ENCODE measurements at places on chromosomes 1 and 21.

DNA sequence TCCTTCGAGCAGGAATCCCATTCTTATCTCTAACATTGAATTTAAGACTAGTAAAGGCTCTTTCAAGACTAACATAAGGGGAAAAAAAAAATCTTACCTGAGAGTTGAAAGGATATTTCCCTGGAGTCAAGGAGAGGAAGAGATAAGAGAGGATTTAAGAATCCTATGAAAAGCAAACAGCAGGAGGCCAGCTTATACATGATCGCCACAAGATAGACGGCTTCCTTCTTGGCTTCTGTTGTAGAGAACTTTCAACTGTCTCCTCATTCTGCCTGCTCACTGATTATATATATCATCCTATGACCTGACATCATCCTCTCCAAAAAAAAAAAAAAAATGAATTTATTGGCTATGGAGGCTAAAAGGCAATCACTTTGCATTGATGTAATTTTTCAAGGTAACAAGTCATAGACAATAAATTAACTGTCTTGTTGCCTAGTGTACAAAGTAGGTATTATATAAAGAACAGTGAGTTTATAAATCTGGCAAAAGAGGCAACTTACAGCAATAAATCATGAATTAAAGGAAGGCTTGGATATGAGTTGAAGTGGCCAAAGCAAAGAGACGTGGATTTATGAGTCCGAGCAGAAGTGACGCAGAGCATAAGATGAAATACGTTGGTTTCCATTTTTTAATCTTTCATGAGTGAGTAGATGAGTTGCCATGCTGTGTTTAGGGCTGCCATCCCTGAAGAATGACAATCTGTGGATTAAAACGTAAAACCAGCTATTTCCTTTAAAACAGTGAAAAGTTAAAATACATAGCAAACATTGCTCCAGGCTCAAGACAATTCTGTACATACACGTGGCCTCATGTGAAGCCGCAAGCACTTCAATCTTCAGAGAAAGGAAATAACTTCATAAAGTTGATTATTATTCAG, at the start of gene UTS2:
TSS of gene UTS2 (minus strand) at position 262 of the 880 bp plus-strand sequence. CDS start at position 200, 62 bp downstream.
- DNase-seq = no peak

DNA sequence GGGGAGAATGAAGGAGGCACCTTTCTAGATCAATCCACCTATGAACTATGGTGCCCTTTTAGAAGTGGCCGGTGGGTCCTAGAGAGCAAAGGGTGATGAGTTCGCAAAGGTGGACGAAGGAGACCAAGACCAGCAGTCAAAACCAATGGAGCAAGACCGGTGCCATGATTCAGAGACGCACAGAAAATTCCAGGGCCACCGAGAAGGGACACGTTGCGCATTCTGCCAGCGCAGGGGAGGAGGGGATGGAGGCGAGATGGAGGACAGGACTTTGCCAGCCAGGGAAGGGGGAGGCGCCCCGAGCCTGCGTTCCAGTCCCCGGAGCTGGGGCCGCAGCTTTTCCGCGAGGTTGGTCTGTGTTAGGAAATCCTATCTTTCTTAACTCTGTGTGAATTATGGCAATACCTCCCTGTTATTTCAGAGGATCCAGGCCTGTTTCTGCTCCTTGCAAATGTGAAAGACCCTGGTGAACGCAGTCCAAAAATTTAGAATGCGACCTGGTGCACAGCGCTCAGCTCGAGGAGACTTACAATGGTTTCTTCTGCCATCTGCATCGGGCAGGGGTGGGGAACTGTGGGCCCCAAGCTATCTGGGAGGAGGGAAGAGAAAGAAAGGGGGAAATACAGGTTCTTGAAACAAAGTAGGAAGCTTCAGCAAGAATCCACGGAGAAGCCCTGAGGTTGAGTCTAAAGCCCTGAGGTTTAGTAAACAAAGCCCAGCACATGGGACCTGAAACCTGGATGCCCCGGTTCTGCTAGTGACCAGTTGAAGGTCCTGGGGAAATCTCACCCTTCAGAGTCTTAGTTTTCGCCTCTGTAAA, 129.4 kb downstream of the MRPS6 start:
- DNase-seq = peak; percentile 8

DNA sequence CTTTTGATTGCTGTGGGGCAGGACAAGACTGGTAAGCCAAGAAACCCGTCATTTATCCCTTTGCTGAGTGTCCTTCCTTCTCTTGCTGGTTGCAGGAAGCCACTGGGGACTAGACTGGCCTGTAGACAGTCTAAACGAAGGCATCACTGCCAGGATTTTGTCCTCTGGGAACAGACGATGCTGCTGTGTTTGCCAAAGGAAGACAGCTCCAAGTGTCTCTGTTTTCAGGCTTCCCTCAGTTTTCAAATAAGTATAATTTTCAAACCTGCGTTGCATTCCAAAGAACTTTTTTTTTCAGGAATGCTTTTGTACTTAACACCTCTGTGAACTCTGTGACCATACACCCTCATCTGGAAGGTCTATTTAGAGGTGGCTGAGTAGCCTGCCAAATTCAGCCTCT, 269.4 kb downstream of the HLX start:
- no peak for DNase-seq

- no peak for DNase-seq
Measured at GRCh38 chr1:52579415-52579814, 22.8 kb upstream of the GPX7 start.

DNA sequence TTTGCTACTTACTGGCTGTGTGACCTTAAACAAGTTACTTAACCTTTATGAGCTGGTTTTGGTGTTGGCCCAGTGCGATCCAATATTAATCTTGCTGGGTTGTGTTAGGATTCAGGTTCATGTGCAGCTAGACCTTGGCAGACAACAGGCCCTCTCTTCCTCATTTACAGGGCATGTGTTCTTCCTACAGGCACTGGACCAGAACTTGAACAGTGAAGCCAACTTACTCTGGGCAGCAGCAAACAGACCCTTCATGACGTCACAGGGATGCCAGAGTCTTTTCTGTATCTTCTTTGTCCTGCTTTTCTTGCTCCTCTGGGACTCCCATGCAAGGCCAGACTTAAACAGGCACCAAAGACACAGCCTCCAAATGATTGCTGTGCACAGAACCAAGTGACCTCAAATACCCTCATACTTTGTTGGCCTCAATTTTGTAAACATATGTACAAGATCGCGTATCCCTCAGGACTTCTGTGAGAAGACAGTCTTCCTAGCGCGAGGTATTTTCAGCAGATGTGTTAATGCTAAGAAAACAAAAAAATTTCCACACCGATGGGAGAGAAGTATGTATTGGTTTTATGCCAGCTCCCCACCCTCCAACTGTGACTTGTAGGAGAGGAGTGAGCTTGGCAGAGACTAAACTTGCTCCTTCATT, 73.7 kb downstream of the URB2 start:
- DNase-seq = no peak

- no peak for DNase-seq
Measured at GRCh38 chr21:42407476-42407875, 3.8 kb downstream of the UBASH3A start.

- no peak for DNase-seq
Measured at GRCh38 chr1:55285834-55286233, 70.7 kb upstream of the USP24 start.

DNA sequence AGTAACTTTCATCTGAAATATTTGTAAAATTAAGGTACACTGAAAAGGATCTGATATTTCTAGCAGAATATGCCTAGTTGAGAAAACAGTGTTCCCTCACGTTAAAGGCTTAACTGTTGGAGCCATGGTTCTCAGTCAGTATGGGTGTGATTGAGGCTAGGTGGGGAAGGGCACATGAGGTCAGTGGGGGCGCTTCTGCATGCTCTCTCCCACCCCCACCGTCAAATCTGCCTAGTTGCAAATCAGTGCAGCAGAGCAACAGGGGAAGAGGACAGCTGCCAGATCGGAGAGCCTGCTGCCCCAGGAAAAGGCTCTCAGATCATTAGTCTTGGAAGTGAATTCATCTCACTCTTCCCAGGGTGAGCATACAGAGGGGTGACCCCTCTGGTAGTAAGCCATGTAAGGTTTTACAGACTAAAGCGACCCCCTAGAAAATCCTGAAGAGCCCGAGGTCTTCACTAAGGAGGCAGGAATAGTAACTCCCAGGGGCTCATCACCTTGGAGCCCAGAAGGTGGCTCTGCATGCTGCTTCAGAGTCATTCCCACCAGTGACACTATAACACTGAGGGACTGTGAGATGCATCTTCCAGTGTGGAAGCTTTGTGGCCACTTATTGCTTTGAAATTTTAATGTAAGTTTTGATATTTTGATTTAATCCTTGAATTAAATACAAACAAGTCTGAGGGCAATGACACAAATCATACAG, 83.1 kb upstream of the BARHL2 start:
- DNase-seq = no peak

- DNase-seq = no peak
Measured at GRCh38 chr1:24369199-24369598, 44.4 kb downstream of the STPG1 start.

DNA sequence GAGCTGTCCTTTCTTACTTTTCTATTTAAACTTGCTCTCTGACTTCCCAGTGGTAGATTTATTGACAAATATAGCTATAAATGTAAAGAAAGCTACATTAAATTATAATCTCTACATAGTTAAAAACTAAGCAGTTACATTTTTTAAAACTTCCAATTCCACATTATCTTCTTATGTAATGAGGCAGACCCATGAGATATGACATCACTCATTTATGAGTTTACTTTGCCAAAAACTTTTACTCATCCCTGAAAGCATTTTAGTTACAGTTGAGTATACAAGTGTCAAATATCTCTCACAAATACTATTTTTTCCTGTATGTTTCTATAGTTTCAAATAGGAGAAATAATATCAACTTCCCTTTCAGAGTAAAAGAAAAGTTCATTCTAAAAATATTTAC, 3.8 kb downstream of the NMNAT2 start:
- no peak for DNase-seq

- DNase-seq = peak; percentile 36
Measured at GRCh38 chr1:52976183-52977035, 49.3 kb downstream of the SCP2 start.

GRCh38 chr1:233064988-233065387, 114.6 kb downstream of the NTPCR start:
- no peak for DNase-seq

DNA sequence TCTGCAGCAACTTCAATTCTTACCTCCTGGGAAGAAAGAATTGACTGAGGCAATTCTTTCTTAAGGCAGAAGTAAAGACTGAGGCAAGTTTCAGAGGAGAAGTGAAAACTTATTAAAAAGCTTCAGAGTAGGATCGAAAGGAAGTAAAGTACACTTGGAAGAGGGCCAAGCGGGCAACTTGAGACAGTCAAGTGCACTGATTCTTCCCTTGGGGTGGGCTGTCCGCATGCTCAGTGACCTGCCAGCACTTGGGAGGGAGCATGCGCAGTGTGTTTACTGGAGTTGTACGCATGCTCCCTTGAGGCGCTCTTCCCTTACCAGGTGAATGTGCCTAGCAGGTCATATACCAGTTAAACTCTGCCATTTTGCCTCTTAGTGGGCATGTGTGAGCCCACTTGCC, 55.3 kb upstream of the NBPF3 start:
- no peak for DNase-seq

GRCh38 chr1:224852901-224853568, 76.4 kb upstream of the DNAH14 start:
- DNase-seq = peak; percentile 41

DNA sequence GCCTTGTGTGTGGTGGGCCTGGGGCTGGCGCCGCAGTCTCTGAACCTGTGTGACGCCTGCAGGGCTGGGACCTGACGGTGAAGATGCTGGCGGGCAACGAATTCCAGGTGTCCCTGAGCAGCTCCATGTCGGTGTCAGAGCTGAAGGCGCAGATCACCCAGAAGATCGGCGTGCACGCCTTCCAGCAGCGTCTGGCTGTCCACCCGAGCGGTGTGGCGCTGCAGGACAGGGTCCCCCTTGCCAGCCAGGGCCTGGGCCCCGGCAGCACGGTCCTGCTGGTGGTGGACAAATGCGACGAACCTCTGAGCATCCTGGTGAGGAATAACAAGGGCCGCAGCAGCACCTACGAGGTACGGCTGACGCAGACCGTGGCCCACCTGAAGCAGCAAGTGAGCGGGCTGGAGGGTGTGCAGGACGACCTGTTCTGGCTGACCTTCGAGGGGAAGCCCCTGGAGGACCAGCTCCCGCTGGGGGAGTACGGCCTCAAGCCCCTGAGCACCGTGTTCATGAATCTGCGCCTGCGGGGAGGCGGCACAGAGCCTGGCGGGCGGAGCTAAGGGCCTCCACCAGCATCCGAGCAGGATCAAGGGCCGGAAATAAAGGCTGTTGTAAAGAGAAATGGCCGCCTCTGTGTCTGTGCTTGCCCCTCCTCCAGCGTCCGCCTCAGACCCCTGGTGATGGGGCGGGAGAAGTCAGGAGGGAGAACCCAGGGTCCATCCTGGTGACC, 788 bp downstream of the ISG15 start:
- no peak for DNase-seq

DNA sequence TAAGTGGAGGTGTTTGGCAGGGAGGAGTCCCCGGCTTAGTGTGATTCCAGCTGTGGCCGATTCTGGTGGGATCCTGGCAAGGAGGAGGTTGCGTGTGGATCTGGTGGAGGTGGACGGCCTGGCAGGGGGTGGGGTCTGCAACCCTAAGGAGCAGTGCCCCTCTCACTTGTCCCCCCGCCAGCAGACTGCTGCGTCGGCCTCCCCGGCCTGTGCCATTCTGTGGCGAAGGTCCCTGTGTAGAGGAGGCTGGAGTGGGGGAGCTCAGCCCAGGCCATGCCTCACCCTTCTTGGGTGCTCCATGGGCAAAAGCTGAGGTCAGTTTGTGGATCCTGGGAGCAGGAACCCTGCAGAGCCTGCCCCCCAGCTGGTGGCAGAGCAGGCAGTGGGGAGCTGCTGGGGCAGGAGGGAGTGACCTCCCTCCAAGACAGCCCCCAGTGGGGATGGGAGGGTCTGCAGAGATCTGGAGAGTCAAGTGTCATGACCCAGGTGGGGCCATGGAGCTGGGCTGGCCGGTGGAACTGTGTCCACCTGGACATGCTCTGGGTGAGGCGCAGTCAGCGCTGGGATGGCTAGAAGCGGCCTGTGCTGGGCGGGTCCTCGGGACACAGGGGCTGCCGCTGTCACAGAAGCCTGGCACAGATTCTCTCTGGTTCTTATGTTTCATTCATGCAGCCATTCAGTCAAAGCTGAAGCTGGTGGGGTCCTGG, 5.3 kb downstream of the MIB2 start:
- DNase-seq = no peak

DNA sequence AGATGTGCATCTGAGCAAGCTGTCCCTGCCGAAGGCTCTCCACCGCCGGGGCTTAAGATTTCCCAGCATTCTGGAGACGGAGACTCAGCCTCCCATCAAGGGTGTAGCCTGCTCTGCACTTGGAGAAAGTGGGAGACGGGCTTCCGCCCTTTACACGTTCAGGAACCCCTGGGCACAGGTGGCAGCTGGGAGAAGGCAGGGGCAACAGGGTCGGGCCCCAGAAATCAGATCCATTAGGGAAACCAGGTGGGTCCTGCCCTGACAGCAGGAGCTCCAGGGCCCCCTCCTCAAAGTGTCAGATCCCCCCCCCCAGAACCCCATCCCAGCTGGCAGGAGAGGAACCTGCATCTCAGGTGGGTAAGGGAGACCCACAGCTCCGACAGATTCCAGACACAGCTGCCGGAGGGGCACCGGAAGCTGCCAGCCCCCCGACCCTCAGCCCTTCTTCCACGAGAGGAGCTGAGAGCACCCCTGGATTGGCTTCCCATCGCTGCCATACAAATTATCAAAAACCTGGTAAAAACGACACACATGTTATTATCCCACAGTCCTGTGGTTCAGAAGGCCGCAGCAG, 236.6 kb downstream of the NPHP4 start:
- no peak for DNase-seq

Data from hematopoietic multipotent progenitor cell treated with erythropoietin and hydrocortisone succinate and interleukin-3 and kit ligand, for 6 days (in vitro differentiated cells).